ENCODE measurements at places on chromosomes 2 and 18.

DNA sequence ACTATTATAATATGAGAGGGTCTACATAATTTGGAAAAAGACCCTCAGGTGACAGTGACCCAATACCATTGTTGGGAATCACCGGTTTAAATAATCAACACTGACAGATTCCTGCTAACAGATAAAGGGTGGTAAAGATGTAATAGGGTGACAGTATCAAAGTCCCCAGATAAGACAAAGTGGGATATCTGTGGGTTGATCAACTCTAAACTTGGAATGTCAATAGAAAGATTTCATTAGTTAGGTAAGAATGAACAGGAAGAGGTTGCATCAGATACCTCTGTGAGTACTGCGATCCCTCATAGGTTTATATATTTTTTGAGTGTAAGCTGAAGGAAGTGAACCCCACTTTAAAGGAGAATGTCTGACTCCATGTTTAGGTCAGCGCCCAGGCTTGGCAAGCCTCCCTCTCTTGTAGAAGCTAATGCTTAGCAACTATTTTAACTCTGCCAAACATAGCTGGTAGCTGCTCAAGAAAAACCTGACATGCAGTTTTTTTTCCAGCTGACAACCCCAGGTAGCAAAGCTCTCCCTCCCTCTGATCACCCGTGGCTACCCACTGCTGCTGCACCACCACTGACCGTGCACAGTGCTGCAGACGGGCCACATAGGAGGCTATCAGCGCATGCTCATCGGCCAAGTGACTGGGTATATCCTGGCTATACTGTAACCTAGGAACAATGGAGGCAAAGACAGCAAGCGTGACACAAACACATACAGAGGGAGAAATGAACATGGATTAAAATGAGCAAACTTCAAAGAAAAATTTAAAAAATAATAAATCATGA is 113.3 kb upstream of the DNMT3A start:
- DNase-seq = no peak

DNA sequence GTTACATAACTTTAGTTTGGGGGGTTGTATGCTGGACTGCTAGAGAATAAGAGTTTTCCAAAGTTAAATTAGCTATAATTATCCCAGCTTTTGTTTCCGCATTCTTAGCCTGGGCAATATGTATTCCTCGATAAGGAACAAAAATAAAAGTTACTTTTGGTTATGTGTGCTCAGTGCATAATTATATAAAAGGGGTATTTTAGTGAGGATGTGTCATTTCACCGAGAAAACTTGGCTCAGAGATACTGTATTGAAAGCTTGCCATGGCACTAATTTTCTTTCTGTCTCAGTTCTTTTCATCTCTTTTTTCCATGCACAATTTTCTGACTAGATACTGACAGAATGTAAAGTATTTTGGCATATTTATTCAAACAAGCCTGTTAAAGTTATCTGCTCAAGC is 28.2 kb downstream of the ARHGAP15 start:
- no peak for DNase-seq

DNA sequence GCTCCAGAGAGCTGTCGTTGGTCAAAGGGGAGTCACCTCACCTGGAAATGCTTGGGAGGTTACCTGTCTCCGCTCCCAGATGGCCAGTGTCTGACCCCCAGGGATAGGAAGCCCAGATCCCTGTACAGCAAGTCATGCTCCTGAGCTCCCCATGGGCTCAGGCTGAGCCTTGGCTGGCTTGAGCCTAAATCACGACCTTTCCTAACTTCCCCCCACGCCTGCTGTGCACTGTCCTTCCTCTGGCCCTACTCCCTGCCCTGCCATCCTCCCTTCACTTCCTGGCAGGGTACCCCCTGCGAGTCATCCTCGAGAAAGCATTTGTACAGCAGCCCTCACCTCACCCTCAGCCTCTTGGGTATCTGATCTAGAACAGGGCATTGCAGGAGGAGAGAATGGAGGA is 9.2 kb upstream of the HDAC4 start:
- no peak for DNase-seq

GRCh38 chr18:57518533-57518932 is 68.0 kb downstream of the FECH start:
- DNase-seq = no peak

DNA sequence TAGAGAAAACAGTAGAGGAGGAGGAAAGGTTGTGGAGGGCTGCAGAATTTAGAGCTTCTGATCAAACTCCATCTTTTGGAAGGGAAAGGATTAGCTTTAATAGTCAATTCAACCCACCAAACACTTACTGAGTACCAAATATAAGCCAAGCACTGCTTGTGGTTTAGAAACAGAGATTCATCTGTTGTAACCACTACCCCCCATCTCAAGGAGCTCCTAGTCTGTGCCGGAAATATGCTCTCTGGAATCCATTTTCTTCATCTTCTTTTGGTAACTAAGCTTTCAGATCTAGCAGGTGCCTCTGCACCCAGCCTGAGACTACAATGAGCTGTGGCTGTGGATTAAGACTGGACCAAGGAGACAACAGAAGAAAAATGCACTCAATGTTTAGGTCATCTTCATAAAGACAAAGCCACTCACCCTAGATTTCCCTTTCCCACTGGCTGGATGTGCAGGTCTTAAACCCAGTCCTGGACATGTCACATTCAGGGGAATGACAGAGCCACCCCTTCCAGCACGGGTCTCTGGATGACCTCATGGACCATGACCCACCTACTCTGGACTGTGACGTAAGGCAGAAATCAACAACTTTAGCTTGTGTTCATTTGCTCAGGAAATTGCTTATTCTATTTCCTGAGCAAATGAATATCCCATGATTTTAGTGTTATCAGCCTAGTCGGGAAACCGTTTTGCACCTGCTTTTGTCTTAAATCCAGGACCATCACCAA is 52.9 kb downstream of the EPB41L3 start:
- DNase-seq = no peak

- no peak for DNase-seq
These were observed 27.5 kb downstream of the OSBPL1A start for GRCh38 chr18:24370120-24370519.

- peak; percentile 17 for DNase-seq
These were observed 19.7 kb downstream of the MIB1 start for GRCh38 chr18:21760321-21760720.

DNA sequence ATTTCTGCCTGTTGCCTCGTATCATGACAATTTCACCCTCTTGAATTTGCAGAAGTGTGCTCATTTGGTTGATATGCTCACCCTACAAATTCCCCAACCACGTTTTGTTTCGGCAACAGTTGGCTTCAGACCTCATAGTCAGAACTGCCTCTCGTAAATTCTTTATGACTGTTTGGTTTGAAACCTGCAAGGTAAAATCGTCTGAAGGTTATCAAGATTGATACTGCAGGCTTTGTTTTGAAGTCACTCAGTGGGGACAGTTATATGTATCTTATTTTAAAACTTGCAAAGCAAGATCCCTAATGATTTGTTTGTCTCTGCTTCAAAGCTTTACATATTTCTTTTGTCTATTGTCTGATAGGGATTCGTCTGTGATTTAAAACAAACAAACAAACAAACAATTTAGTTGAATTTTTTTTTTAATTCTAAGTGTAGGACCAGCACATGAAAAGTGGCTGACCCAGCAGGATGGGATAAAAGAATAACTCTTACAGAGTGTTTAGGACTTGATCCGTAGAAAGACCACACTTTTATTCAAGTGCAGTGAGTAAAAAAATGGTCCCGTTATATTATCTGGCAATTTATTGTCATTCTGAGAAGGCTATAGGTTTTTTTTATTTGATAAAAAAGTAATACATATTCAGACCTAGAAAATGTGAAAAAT is 45.7 kb upstream of the MYCN start:
- no peak for DNase-seq

- DNase-seq = no peak
These were observed 643.6 kb upstream of the DDX18 start for GRCh38 chr2:117170897-117171296.

- DNase-seq = no peak
These were observed 736.0 kb upstream of the CELF4 start for GRCh38 chr18:38301621-38302020.

DNA sequence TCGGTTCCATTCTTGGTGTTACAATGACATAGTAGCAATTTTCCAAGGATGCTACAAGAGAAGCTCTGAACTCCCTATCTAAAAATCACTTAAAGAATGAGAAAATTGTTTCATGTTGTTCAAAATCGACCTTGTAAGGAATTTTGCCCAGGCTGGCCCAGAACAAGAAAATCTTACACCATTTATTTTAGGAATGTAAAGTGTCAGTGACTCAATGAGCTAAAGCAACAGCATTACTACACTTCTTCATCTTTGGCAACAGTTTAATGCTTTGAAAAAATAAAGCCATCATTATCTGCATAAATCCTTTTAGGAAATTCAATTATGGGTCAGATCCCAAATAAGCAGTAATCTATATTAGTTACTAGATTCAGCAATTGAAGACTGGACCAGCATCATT is 38.6 kb downstream of the SLC25A12 start:
- peak; percentile 32 for DNase-seq

GRCh38 chr18:57794951-57795728 is 8.0 kb downstream of the ATP8B1 start:
- no peak for DNase-seq

DNA sequence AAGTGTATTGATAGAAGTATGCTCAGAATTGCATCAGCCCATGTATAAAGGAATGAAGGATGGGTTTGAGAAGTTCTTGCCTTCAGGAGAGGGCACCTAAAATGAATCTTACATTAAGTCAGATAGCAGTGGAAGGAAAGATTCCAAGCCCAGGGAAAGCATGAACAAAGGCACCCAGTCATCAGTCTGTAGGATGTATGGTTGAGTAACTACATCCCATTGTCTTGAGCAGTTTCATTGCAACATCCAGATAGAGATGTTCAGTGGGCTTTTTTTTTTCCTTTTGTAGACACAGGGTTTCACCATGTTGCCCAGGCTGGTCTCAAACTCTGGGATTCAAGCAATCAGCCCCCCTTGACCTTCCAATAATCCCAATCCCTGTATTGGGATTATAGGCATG is 80.7 kb downstream of the ARHGAP28 start:
- DNase-seq = no peak

DNA sequence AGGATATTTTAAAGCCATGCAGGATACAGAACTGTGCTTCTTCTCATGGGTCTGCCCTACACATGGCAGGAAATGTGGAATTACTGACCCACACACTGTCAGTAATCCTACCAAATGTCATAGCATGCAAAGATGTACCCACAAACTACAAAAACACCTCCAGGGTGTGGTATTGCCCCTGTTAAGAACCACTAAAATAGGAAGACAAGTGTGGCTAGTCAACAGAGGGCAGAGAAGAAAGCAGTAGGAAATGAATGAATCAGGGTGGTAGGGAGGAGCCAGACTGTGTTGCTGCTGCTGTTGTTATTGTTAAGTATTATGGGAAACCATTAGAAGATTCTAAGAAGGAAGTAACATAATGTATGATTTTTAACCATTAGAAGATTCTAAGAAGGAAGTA is 556.7 kb upstream of the ACVR2A start:
- DNase-seq = no peak

DNA sequence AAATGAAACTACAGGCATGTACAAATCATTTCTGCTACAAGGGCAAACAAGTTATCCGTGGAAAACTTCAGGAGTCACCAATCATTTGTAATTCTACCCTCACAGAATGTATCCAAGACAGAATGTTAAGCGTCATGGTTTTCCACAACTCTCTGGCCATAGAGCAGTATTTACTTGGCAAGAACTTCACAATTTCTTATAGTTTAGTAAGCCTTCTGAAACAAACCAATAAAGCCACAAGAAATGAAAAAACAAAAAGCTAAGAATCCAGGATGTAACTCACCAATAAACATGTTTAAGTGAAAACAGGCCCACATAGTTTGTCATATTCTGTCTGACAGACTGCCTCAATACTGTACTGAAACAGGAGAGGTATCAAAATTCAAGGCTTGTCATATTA is 70.3 kb downstream of the LNPK start:
- peak; percentile 77 for DNase-seq

- no peak for DNase-seq
These were observed 177.2 kb upstream of the DPP10 start for GRCh38 chr2:114265261-114265660.

- no peak for DNase-seq
These were observed 105.6 kb upstream of the CD302 start for GRCh38 chr2:159903443-159904126.

- DNase-seq = no peak
These were observed 25.1 kb upstream of the GPR17 start for GRCh38 chr2:127620866-127621265.

GRCh38 chr2:47905386-47906156 is 727 bp downstream of the FBXO11 start:
- no peak for DNase-seq

DNA sequence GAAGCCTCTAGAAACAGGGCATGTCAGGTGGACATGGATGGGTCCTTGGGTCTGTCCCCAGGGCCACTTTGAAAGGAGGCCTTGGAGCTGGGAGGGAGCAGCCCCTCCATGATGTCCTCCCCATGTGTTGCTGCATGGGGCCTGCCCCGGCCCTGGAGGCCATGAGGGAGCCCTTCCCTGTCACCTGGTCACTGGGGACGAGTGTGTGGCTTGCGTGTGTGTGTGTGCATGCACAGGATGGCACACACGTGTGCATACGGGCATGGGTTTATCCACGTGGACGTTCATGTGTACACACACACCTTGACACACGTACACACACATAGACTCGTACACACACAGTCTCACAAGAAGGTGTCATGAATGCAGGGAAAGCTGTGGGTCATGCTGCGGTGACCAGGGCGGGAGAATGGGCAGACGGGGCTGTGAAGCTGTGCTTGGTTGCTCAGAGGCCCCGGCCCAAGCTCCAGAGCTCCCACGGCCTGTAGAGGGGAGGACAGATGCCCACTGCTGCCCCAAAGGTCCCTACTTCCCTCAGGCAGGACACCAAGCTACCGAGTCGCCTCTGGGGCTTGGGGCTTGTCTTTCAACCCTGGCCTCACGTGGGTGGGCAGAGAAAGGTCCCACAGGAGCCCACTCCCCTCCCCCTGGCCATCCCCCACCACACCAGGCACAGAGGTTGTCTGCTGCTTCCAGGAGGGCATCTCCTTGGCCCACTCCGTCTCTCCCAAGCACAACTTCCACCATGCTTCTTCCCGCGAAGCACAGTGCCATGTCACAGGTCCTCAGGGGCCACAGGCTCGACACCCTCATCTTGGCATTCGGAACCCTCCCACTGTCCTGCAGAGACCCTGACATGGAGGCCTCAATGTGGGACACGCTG is 42.3 kb upstream of the GPC1 start:
- no peak for DNase-seq

Measured in fibroblast of skin of left quadriceps (primary cell).